GM23338 (cell line): ENCODE measurements at places on chromosomes 5 and 9. TPM values are rescaled to one million over a fixed set of nuclear protein-coding genes. Genes with fewer than 3 reads are reported as not detected.

OTP gene
- not detected in 2 replicates for total RNA-seq

RLN2 gene
- 4.0 and 4.7 TPM in 2 replicates for total RNA-seq

NUTM2F gene
- 0.45 TPM in 1 of 2 replicates, not detected in the other for total RNA-seq

DOCK2 gene
- 9.4 and 19.4 TPM in 2 replicates for total RNA-seq

MLANA gene
- total RNA-seq: not detected in 2 replicates

NTNG2 gene
- total RNA-seq: 0.39 and 1.7 TPM in 2 replicates

TAF11L3 gene
- not detected in 2 replicates for total RNA-seq

CAMK4 gene
- total RNA-seq: 5.0 and 7.3 TPM in 2 replicates

C5orf47 gene
- 0.63 and 1.0 TPM in 2 replicates for total RNA-seq

ABCA2 gene
- 14.2 and 16.0 TPM in 2 replicates for total RNA-seq

CDO1 gene
- total RNA-seq: 21.2 and 29.2 TPM in 2 replicates

MYMK gene
- not detected in 2 replicates for total RNA-seq

DNA sequence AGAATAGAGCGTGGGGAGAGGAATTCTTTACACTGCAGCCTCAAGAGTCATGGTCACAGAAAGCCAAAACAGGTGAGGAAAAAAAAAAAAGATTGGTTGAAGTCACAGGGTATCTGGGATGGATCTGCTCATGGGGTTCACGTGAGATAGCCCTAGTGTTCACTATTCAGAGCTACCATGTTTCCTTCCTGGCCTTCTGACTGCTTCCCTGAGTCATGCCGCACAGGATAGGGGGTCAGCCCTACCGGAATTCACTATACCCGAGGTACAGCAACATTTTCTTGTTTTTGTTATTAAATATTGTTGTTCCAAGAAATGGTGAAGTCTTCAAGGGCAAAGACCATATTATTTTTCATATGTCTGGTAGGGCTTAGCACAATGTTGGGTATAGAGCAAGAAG is 21.5 kb upstream of the MAN2A1 start:
- H3K27me3 ChIP-seq: no peaks in the 10 kb centered on the region
- DNase-seq: no peak
- no peaks in the 10 kb centered on the region for H3K36me3 ChIP-seq
- H3K27ac ChIP-seq: no peak overlapping the region

DNA sequence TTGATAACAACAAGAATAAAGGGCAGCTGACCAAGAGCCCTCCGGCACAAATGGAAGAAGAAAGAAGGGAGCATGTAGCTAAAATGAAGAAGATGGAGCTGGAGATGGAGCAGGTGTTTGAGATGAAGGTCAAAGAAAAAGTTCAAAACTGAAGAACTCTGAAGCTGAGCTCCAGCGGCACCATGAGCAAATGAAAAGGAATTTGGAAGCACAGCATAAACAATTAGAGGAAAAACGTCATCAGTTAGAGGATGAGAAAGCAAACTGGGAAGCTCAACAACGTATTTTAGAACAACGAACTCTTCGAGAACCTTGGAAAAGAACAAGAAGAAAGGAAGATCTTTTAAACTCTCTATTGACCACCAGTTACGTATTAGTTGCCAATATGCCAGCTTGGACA is 100.9 kb downstream of the GABBR2 start:
- no peaks in the 10 kb centered on the region for H3K4me1 ChIP-seq
- H3K4me3 ChIP-seq: no peak overlapping the region
- H3K27ac ChIP-seq: no peak overlapping the region
- DNase-seq: no peak
- H3K27me3 ChIP-seq: no peaks in the 10 kb centered on the region
- no peaks in the 10 kb centered on the region for H3K36me3 ChIP-seq

GRCh38 chr5:45288746-45289145 is 407.4 kb downstream of the HCN1 start:
- H3K4me3 ChIP-seq: no peak overlapping the region
- H3K36me3 ChIP-seq: no peaks in the 10 kb centered on the region
- peak; percentile 49 for DNase-seq
- no peaks in the 10 kb centered on the region for H3K27me3 ChIP-seq
- H3K4me1 ChIP-seq: peaks cover 8% of the 10 kb centered on the region

DNA sequence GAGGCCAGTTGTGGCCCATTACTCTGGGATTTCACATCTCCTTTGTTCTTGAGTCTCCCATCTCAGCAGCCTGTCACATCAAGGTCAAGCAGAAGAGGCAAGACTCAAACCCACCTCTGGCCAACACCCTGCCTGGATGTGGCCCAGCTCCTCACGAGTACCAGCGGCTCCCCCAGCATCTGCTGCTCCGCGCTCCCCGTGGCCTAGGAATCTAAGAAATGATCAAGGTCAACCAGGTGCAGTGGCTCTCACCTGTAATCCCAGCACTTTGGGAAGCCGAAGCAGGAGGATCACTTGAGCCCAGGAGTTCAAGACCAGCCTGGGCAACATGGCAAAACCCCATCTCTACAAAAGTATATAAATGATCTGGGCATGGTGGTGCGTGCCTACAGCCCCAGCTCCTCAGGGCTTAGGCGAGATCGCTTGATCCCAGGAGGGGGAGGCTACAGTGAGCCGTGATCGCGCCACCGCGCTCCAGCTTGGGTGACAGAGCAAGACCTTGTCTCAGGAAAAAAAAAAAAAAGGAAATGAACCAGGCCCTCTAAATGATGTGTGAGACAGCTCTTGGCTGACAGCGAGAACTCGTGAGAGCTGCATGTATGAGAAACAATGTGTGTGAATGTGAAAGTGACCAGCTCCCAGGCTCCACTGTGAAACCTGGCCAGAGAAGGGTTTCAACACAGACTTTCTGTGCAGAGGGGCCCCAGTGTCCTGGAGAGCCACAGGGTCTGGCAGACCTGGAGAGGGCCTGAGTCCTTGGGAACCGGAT is 61.6 kb upstream of the ANGPTL2 start:
- H3K27me3 ChIP-seq: no peaks in the 10 kb centered on the region
- H3K4me1 ChIP-seq: peaks cover 7% of the 10 kb centered on the region; the same call in 1 of the 2 replicates
- no peak overlapping the region for H3K27ac ChIP-seq
- DNase-seq: no peak
- no peaks in the 10 kb centered on the region for H3K36me3 ChIP-seq
- no peak overlapping the region for H3K4me3 ChIP-seq

- H3K4me1 ChIP-seq: no peaks in the 10 kb centered on the region
- no peaks in the 10 kb centered on the region for H3K36me3 ChIP-seq
- no peak overlapping the region for H3K4me3 ChIP-seq
Measured at GRCh38 chr9:114263853-114264510, 58.9 kb upstream of the ORM1 start.

- H3K4me3 ChIP-seq: peak within 1 kb of the TSS; percentile 94
- no peaks in the 10 kb centered on the region; the same call in 1 of the 2 replicates for H3K36me3 ChIP-seq
- peaks cover 32% of the 10 kb centered on the region for H3K4me1 ChIP-seq
- H3K27ac ChIP-seq: peak within 1 kb of the TSS; percentile 78; the same call in 1 of the 2 replicates
Measured at GRCh38 chr9:88991066-88992034, at the start of gene S1PR3. Gene S1PR3 (plus strand): TSS chr9:88991468. CDS start chr9:89001201, 9,733 bp downstream.

- H3K36me3 ChIP-seq: no peaks in the 10 kb centered on the region
- H3K4me3 ChIP-seq: no peak overlapping the region
- no peak for DNase-seq
Measured at GRCh38 chr9:26504057-26504456, 388.5 kb downstream of the CAAP1 start.

DNA sequence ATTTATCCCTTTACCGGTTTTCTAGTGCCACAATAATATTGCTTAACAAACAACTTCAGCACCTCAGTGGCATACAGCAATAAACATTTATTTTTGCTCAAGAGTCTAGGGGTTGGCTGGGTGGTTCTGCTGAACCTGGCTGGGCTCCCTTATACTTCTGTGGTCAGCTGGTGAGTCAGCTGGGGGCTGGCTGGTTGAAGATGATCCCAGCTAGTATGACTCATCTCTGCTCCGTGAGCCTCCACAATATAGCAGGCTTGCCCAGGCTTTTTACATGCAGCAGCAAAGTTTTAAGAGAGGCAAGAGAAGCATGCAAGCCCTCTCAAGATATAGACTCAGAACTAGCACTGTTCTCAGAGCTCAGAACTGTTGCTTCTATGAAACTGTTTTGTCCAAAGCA is 523.5 kb upstream of the CLINT1 start:
- no peak overlapping the region for H3K27ac ChIP-seq
- peak; percentile 15 for DNase-seq
- no peaks in the 10 kb centered on the region for H3K4me1 ChIP-seq
- H3K36me3 ChIP-seq: no peaks in the 10 kb centered on the region
- H3K4me3 ChIP-seq: no peak overlapping the region

DNA sequence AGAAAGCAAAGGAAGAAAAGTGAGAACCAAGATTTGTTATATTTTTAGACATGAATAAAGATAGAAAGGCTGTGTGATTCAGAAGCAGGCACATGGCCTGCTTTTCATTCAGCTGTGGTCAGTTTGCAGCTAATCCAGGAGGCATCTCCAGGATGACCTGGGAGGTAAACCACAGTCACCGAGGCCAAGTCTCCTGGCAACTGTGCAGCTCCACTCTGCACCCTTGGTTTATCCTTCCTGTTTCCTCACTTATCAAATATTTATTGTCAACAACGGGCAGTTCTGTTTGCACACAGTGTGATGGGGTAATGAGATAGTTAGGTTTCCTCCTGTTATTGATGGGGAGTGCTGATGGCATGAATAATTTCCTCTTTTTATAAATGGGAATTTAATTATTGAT is 243.0 kb downstream of the PSAT1 start:
- no peak overlapping the region for H3K4me3 ChIP-seq
- no peak for DNase-seq
- H3K4me1 ChIP-seq: peaks cover 28% of the 10 kb centered on the region
- H3K36me3 ChIP-seq: no peaks in the 10 kb centered on the region
- H3K27ac ChIP-seq: no peak overlapping the region
- no peaks in the 10 kb centered on the region for H3K27me3 ChIP-seq

GRCh38 chr5:14739538-14739937 is 75.0 kb downstream of the OTULIN start:
- no peak overlapping the region for H3K27ac ChIP-seq
- H3K4me1 ChIP-seq: peaks cover 31% of the 10 kb centered on the region
- no peak for DNase-seq
- no peak overlapping the region for H3K4me3 ChIP-seq
- no peaks in the 10 kb centered on the region for H3K36me3 ChIP-seq
- no peaks in the 10 kb centered on the region for H3K27me3 ChIP-seq

- H3K27ac ChIP-seq: no peak overlapping the region
- no peak overlapping the region for H3K4me3 ChIP-seq
- H3K4me1 ChIP-seq: no peaks in the 10 kb centered on the region
- H3K36me3 ChIP-seq: no peaks in the 10 kb centered on the region
Measured at GRCh38 chr9:117720555-117720954, 16.4 kb downstream of the TLR4 start.

GRCh38 chr9:37324261-37324683 is 98.2 kb upstream of the GRHPR start:
- H3K4me1 ChIP-seq: no peaks in the 10 kb centered on the region
- H3K36me3 ChIP-seq: no peaks in the 10 kb centered on the region
- DNase-seq: no peak
- no peaks in the 10 kb centered on the region for H3K27me3 ChIP-seq

GRCh38 chr9:14119694-14120514 is 194.0 kb downstream of the NFIB start:
- H3K27me3 ChIP-seq: no peaks in the 10 kb centered on the region
- H3K36me3 ChIP-seq: no peaks in the 10 kb centered on the region
- no peak overlapping the region for H3K4me3 ChIP-seq
- no peak for DNase-seq
- H3K27ac ChIP-seq: no peak overlapping the region

DNA sequence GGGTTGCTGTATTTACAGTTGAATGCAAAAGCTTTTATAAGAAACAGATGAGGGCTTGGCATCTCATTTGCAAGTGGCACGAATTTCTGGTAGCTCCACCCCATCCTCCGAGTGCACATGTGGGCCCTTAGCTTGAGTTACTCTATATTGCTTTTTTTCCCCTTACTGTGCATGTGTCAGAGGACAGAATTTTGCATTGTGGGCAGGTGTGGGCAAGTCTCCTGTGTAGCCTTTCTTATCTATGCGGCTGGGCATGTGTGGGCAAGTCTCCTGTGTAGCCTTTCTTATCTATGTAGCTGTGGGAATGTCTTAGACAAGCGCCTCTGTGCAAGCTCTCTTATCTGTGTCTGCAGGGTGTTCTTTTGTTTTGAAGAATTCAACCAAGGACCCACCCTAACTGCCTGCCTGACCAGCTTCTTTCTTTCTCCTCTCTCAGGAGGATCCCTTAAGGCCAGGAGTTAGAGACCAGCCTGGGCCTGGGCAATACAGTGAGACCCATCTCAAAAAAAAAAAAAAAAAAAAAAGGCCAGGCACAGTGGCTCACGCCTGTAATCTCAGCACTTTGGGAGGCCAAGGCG is 34.1 kb upstream of the SIL1 start:
- H3K36me3 ChIP-seq: no peaks in the 10 kb centered on the region
- DNase-seq: no peak
- H3K4me3 ChIP-seq: no peak overlapping the region
- H3K27me3 ChIP-seq: no peaks in the 10 kb centered on the region
- H3K4me1 ChIP-seq: no peaks in the 10 kb centered on the region

DNA sequence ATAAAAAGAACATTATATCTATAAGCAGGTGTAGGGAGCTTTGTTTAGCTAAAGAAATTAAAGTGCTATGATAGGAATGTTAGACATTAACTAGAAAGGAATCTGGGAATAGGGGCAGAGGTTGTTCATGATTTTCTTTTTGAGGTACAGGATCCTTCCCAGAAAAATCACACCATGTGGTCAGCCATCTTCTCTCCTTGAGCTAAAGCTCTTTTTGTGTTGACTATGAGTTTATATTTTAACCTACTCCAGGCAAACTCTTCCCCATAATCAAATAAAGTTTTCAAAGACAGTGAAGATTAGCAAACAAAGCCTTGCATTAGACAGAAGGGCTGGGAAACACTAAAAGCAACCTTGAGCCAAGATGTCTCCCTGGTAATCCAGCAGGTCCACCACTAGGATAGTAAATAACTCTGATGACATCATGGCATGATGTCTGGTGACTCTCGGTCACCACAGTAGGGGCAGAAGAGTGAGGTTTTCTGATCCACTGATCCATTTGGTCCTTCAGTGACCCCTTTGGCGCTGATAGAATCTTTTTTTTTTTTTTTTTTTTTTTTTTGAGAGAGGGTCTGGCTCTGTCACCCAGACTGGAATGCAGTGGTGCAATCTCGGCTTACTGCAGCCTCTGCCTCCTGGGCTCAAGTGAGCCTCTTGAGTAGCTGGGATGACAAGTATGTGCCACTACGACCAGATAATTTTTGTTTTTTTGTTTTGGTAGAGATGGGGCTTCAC is 30.6 kb upstream of the IL6ST start:
- DNase-seq: no peak
- no peak overlapping the region for H3K4me3 ChIP-seq
- H3K4me1 ChIP-seq: no peaks in the 10 kb centered on the region
- no peaks in the 10 kb centered on the region for H3K36me3 ChIP-seq
- H3K27me3 ChIP-seq: no peaks in the 10 kb centered on the region

DNA sequence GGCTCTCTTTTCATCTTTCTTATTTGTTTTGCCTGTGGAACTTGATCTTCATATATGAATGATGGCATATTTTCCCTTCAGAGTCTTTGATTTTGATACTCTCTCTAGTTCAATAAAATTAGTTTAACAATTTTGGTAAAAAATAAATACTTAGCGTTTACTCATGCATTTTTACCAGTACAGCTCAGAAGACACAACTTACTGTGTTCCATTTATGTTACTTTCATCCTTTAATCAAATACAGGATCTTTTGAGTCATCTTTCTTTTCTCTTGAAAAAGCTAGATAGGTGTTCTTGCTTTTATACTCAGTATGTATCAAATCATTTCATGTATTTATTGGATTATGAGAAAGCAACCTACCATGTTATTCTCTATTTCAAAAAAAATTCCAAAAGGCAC is 47.1 kb upstream of the RICTOR start:
- H3K27ac ChIP-seq: no peak overlapping the region
- H3K36me3 ChIP-seq: no peaks in the 10 kb centered on the region
- H3K27me3 ChIP-seq: no peaks in the 10 kb centered on the region
- no peaks in the 10 kb centered on the region for H3K4me1 ChIP-seq
- no peak for DNase-seq

- H3K27ac ChIP-seq: no peak overlapping the region
- H3K4me1 ChIP-seq: no peaks in the 10 kb centered on the region
- no peak for DNase-seq
- no peaks in the 10 kb centered on the region for H3K27me3 ChIP-seq
- H3K36me3 ChIP-seq: no peaks in the 10 kb centered on the region
Measured at GRCh38 chr5:76790632-76791290, 28.1 kb upstream of the F2RL1 start.
